ENCODE measurements at places on chromosomes 2 and 18.

- DNase-seq, result no peak
Observed at GRCh38 chr2:198883604-198884003, 574.1 kb downstream of the SATB2 start.

DNA sequence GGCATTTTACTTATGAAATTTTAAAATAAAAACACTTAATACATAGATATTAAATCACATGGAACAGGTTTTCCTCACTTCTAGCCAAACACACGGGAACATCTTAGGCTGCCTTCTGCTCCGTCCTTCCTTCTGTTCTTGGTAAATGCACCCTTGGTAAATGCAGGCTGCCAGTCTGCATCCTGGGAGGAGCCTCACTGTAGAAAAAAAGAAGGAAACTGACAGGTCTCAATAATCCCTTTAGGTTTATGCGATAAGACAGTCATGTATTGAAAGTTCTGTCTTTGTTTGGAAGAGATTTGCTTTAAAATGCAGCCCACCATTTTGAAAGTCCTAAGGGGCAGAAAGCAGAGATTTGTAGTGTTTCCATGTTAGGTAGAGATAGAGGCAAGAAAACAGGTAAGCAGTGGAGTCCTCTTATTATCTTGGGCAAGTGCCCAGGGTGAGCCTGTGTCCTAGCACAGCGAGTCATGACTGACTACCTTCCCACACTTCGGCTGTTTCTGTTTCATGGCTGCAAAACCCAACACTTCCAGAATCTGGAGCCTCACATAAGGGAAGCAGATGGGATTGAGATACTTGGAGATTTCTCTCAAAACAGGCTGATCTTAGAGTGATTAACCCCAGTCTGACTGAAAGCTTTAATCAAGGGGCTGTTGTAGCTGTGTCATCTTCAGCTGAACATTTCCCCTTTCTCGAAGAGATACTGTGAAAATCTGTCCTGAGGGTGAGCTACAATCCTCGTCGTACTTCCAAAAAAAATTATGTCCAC is 131.4 kb upstream of the MAP3K20 start:
- no peak for DNase-seq

GRCh38 chr2:85756195-85756594 is 2.4 kb downstream of the ATOH8 start:
- DNase-seq, result no peak

- DNase-seq, result no peak
Observed at GRCh38 chr18:79613186-79613931, 66.2 kb upstream of the CTDP1 start.

DNA sequence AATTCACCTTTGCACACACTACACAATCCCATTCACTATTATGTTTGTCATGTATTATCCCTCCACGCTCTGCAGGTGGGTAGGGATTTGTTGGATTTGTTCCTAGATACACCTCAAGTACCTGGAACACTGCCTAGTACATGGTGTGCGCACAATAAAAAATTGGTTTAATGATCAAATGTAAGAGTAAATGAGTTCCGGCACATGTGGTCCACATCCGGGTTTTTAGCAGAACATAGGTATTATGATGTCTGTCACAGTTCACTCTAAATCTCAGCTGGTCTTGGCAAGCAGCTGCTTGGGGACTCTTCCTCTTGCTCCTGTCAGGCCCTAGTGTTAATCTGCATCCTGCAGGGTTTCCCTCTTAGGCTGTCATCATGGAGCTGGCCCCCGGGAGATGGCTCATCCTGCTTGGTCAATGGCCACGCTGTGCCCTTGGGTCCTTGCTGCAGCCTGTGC is 21.8 kb upstream of the IL1R1 start:
- DNase-seq, result no peak

DNA sequence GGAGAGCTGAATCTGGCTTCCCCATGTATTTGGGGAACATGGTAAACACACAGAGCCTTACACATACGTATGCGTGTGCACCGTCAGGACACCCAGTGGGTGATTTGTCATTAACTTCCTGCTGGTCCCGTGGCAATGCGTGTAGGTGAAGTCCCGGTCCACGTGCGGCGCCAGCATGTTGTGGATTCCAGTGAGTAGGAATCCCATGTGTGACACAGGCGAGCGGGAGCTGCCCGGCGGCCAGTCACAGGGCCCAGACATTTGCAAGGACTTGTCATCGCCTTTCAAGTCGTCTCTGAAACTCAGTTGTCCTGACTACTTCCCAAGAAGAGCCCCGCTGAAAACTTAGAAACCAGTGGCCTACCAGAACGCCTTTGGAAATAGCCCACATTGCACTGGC is 102.0 kb downstream of the RNF144A start:
- no peak for DNase-seq

DNA sequence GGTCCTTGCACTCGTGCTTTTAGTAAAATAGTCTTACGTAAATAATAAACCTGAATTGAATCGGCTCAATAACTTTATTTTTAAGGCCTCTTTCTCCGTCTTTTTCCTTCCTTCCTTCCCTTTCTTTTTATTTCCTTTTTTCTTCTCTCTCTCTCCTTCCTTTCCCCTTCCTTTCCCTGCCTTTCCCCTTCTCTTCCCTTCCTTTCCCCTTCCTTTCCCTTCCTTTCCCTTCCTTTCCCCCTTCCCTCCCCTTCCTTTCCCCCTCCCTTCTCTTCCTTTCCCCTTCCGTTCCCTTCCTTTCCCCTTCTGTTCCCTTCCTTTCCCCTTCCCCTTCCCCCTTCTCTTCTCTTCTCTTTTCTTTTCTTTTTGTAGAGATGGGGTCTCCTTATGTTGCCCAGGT is 121.0 kb downstream of the NCKAP5 start:
- no peak for DNase-seq

DNA sequence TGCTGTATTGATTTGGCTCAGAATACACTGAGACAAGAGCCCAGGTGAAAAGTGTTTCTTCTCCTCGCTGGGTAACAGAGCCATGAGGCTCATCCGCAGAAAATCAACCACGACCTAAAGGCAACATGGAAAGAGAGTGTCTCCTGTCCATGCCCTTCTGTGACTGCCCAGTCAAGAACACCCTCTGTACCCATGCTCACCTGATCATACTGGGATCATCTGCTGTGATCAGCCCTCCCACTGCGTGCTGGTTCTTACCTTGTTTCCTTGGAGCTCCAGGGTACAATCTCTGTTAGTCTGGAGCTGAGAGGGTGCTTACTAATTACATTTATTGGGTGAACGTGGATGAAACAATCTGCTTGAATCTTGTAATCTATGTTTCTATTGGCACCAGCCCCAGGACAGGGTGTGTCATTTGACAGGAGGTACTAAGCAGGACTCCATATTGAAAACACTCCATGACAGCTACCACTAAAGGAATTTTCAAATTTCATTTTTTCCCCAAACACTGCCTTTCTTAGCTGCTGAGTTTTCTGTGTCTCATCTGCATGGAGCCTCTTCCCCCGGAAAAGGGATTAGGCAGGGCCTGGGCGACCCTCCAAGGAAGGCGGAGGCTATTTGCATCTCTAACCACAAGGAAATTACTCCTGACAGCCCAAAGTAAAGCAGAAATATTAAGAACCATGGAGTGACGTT is 39.7 kb upstream of the GRP start:
- DNase-seq, result no peak

GRCh38 chr2:127463155-127463991 is 45.1 kb downstream of the PROC start:
- DNase-seq, result no peak

GRCh38 chr18:23087352-23087751 is 47.9 kb upstream of the CABLES1 start:
- DNase-seq, result no peak

Measured in NCI-H526 (cell line).